IMR-90 (cell line): ENCODE measurements at places on chromosomes 7 and 10. TPM values are rescaled to one million over a fixed set of nuclear protein-coding genes. Genes with fewer than 3 reads are reported as not detected.

DNA sequence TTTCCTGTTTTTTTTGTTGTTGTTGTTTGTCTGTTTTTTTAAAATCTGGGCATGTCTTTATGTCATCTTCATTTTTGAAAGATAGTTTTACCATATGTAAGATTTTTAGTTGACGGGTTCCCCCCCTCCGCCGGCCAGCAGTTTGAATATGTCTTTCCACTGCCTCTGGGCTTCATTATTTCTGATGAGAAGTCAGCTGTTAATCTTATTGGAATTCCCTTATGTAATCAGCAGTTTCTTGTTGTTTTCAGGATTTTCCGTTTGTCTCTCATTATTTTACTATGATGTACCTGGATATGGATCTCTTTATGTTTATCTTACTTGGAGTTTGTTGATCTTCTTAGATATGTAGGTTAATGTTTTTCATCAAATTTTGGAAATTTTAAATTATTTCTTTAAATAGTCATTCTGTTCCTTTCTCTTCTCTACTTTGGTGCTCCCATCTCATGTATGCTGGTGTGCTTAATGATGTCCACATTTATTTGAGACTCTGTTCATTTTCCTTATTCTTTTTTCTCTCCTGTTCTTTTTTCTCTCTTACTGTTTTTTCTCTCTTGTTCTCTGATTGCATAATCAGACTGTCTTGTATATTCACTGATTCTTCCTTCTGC lies 9.7 kb downstream of the EXOC6 start:
- no peak overlapping the region for H3K4me3 ChIP-seq
- H3K27me3 ChIP-seq = no peaks in the 10 kb centered on the region
- no peak for DNase-seq
- no peaks in the 10 kb centered on the region for H3K4me1 ChIP-seq
- no peaks in the 10 kb centered on the region for H3K36me3 ChIP-seq

DNA sequence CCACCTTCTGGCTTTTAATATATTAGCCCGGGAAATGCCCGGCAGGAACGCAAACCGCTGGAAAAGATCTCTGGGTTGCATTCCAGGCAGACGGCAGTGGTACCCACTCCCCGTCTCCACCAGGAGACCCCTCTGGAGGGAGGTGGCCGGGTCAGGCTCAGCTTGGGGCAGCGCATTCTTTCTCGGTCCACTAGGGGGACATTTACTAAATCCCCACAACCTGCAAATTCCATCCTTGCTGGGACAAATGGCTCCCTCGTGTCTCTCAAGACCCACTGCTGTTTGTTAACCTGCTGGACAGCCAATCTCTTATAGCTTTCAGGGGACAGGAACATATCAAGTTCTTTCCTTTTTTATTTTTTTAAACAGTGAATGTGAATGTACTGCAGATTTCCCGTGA lies 45.8 kb upstream of the CARD11 start:
- peak; percentile 6 for DNase-seq
- peaks cover 2% of the 10 kb centered on the region; the same call in 1 of the 2 replicates for H3K4me1 ChIP-seq
- no peaks in the 10 kb centered on the region; the same call in 1 of the 2 replicates for H3K27me3 ChIP-seq
- no peaks in the 10 kb centered on the region for H3K36me3 ChIP-seq

- H3K27me3 ChIP-seq = no peaks in the 10 kb centered on the region
- no peak overlapping the region for H3K27ac ChIP-seq
- no peaks in the 10 kb centered on the region for H3K4me1 ChIP-seq
- H3K36me3 ChIP-seq = no peaks in the 10 kb centered on the region
These were observed 2.9 kb upstream of the ZNF33A start for GRCh38 chr10:38007551-38007950.

DNA sequence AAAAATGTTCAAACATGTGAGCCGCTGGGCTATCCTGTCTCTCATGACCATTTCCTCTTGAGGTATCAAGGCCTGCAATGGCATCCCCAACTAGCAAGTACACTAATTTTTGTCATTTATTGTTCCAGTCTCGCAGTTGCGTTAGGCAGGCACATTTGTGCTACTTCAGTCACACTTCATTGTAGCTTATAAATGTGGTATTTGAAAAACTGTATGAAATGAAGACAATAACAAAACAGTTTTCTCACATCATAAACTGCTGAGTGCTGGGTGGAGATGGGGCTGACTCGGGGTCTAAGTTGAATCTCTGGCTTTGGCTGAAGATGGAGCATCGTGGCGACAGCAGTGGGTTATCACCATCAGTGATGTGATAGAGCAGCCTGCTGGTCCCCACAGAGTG lies 92.7 kb downstream of the FAM13C start:
- H3K36me3 ChIP-seq = no peaks in the 10 kb centered on the region
- H3K4me1 ChIP-seq = peaks cover 2% of the 10 kb centered on the region; the same call in 1 of the 2 replicates
- H3K27me3 ChIP-seq = no peaks in the 10 kb centered on the region
- H3K4me3 ChIP-seq = no peak overlapping the region
- no peak for DNase-seq
- no peak overlapping the region for H3K27ac ChIP-seq

DNA sequence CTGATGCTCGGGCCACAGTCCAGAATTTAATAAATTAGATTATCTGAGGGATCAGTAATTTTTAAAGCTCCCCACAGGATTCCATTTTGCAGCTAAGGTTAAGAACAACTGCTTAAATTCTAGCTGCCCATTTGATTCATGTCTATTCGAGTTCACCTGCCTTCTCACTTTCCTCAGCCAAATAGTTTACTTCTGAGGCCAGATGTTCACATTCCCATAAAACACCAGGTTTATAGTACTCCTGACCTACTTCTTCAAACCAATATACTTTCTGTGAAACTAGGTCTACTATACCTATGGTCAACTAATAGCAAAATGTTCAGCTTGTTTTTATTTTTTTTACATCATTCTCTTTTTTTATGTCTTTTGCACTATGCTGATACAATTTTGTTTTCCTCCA lies 86.3 kb downstream of the GPR158 start:
- H3K27ac ChIP-seq = no peak overlapping the region
- no peaks in the 10 kb centered on the region for H3K36me3 ChIP-seq
- no peak for DNase-seq
- no peaks in the 10 kb centered on the region for H3K4me1 ChIP-seq
- H3K4me3 ChIP-seq = no peak overlapping the region

DNA sequence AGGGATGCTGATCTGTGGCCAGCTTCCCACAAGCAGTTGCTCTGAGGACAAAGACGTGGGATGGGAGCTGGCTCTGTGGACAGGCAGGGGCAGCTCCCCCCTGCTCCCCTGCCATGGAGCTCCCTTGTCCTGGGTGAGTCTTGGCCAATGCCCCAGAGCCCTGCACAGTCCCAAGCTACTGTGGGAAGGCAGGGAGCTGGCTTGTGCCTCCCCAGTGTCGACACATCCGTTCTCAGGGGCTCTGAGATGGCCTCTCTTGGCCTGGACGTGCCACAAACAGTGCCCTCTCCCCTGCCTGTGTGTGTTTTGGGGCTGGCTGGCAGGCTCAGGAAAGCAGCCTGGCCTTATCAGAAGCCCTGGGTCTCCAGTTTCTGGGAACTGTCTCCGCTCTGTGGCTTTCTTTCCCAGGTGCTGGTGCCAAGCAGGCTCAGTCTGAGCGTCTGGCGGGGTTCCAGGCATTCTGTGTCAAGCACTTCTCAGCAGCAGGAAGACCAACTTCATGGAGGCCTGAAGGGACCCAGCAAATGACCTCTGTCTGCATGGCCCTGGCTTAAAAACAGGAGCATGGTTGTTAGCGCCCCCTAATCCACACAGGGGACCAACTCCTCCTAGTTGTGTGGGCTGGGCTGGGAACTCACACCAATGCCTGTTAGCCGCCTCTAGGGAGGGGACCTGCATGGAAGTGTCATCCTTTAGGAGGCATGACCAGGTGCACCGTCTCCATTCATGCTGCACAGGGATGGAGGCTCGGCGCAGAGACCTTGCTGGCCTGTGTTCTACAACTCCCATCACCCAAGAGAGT lies 375.2 kb downstream of the RPS24 start:
- H3K27ac ChIP-seq = no peak overlapping the region
- peak; percentile 20 for DNase-seq
- no peak overlapping the region for H3K4me3 ChIP-seq
- H3K36me3 ChIP-seq = no peaks in the 10 kb centered on the region

- H3K4me3 ChIP-seq = no peak overlapping the region
- peaks cover 3% of the 10 kb centered on the region for H3K4me1 ChIP-seq
- peak; percentile 25 for DNase-seq
- no peaks in the 10 kb centered on the region for H3K36me3 ChIP-seq
- H3K27ac ChIP-seq = peak overlapping the region; percentile 13; the same call in 1 of the 2 replicates
These were observed 2.6 kb upstream of the PIK3CG start for GRCh38 chr7:106862317-106863089.

- peak; percentile 53 for DNase-seq
- no peaks in the 10 kb centered on the region for H3K4me1 ChIP-seq
- no peak overlapping the region for H3K27ac ChIP-seq
- H3K36me3 ChIP-seq = no peaks in the 10 kb centered on the region
- no peak overlapping the region for H3K4me3 ChIP-seq
These were observed 87.6 kb downstream of the XRCC2 start for GRCh38 chr7:152588350-152588749.

DNA sequence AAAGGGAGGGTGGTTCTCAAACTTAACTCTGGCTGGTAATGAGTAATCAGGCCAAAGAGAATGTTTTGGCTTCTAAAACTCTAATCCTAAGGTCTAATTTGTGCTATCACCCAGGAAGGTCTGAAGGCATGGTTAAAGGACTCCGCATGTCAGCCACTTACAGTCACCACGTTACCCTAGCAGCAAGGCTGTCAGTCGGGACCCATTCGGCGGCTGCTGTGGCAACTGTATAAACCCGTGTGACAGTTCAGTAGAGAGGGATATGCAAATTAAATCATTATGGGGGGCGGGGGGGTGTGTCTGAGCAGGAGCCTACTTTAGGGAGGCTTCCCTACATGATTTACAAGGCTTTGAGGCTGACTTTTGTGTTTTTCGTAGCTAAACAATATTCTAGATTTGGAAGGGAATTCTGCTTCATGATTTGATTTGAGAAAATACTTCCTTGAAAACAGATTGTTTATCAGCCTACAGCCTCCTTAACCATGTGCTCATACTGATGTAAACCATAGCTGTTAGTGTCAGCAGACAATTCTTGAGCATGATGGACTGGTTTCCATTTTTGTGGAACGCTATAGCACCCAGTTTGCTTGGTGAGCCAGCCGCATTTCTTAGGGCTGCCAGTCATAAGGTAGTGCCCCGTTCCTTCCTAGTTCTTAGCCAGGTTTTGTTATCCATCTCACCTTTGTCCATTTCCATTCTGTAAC lies 284.4 kb downstream of the USP6NL start:
- no peak for DNase-seq
- no peaks in the 10 kb centered on the region for H3K27me3 ChIP-seq
- H3K4me1 ChIP-seq = peaks cover 4% of the 10 kb centered on the region; the same call in 1 of the 2 replicates
- H3K27ac ChIP-seq = no peak overlapping the region
- H3K36me3 ChIP-seq = no peaks in the 10 kb centered on the region
- no peak overlapping the region for H3K4me3 ChIP-seq

DNA sequence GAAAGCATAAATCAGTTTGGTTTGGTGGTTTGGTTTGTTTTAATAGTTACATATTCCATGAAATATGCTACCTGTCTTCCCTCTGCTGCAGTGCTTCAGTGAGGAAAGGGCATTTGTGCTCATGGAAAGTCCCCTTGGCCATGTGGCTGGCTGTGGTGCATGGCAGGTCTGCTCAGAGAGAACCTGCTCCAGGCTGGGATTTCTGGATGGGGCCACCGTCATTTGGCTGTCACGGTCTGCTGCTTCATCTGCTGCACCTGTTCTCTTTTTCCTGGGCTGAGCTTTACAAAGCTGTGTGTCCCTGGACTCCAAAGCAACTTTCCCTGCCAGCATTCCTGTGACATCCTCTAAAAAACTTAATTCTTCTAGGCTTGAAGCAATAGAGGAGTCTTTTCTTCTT lies 8.9 kb downstream of the CDK14 start:
- no peaks in the 10 kb centered on the region for H3K27me3 ChIP-seq
- H3K27ac ChIP-seq = no peak overlapping the region
- no peak overlapping the region for H3K4me3 ChIP-seq
- no peaks in the 10 kb centered on the region for H3K36me3 ChIP-seq
- DNase-seq = no peak
- peaks cover 2% of the 10 kb centered on the region for H3K4me1 ChIP-seq

- no peak overlapping the region for H3K4me3 ChIP-seq
- no peak overlapping the region for H3K27ac ChIP-seq
- no peaks in the 10 kb centered on the region for H3K36me3 ChIP-seq
- H3K27me3 ChIP-seq = no peaks in the 10 kb centered on the region
- no peaks in the 10 kb centered on the region for H3K4me1 ChIP-seq
- no peak for DNase-seq
These were observed 174.5 kb upstream of the PPP2R2D start for GRCh38 chr10:131726076-131726880.

GRCh38 chr10:91032611-91033206 lies 111.8 kb upstream of the ANKRD1 start:
- H3K4me1 ChIP-seq = peaks cover 4% of the 10 kb centered on the region; the same call in 1 of the 2 replicates
- no peaks in the 10 kb centered on the region for H3K36me3 ChIP-seq
- peaks cover 2% of the 10 kb centered on the region for H3K27me3 ChIP-seq
- no peak overlapping the region for H3K4me3 ChIP-seq

DNA sequence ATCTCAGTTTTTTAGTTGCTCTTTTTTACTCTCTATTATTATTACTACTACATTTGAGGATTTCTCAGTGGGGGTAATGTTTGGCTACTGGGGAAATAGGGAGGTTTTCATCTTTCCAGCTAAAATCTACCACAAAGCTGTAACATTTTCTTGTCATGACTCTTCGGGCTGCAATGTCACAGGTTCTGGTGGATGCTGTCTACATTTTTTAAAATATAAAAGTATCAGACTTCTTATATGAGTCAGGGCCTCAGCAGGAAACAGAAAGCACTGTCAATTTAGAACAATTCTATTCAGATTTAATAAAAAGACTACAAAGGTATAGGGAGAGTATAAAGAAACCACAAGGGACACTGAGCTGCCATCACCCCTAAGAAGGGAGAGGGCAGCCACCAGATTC lies 61.6 kb downstream of the DNAJC12 start:
- DNase-seq = no peak
- H3K4me3 ChIP-seq = no peak overlapping the region
- H3K27ac ChIP-seq = no peak overlapping the region
- no peaks in the 10 kb centered on the region for H3K36me3 ChIP-seq
- H3K27me3 ChIP-seq = peaks cover 3% of the 10 kb centered on the region

Gene CLCN1
- total RNA-seq = not detected in 2 replicates

Gene IDI2
- total RNA-seq = not detected in 2 replicates

Gene DLD
- total RNA-seq = 120 and 361 TPM in 2 replicates
